ENCODE measurements at places on chromosomes 2 and 18.

DNA sequence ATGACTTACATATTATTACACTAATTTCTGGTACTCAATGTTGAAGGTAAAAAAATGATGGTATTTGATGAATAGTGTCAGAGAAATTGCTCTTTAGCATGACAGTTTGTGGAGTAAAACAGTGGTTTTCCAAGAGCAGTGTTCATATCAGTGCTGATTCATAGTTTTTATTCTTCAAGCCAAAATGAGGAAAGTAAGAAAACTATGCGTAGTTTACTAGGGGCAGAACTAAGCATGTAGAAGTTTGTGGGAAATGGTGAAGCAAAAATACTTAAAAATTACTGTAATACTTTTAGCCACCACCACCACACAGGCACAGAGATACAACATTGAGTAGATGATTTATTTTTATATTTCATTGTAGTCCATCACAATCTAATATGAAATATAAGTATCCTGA lies 137.3 kb downstream of the ZNF804A start:
- no peak for DNase-seq

GRCh38 chr2:223941579-223942277 lies 3.4 kb downstream of the WDFY1 start:
- peak; percentile 58 for DNase-seq

DNA sequence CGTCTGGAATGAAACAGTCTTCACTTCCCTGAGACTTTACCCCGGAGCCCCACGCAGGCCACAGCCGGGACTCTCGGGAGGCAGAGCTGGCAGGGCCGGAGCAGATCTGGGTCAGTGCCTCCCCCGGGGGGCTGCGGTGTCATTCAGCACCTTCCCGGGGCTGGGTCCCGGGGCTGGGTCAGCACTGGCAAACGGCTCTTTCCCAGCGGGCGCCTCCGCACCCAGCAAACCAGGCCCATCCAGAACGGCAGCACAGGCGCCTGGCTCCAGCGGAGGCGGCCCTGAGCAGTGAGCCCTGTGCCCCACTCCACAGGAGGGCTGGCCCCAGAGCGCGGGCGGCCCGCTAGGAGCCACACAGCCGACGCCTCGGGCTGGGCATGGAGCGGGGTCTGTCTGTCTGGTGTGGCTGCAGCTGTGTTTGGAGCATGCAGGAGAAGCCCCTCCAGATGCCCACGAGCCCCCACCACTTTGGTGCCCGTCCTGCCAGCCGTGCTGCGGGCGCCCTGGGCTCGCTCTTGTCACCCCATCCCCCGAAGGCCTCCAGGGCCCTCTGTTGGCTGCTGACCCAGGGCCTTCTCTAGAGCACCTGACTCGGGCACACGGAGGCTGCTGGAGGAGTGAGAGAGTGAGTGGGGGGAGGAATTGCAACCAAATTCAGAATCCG lies 132.1 kb upstream of the CTDP1 start:
- no peak for DNase-seq

DNA sequence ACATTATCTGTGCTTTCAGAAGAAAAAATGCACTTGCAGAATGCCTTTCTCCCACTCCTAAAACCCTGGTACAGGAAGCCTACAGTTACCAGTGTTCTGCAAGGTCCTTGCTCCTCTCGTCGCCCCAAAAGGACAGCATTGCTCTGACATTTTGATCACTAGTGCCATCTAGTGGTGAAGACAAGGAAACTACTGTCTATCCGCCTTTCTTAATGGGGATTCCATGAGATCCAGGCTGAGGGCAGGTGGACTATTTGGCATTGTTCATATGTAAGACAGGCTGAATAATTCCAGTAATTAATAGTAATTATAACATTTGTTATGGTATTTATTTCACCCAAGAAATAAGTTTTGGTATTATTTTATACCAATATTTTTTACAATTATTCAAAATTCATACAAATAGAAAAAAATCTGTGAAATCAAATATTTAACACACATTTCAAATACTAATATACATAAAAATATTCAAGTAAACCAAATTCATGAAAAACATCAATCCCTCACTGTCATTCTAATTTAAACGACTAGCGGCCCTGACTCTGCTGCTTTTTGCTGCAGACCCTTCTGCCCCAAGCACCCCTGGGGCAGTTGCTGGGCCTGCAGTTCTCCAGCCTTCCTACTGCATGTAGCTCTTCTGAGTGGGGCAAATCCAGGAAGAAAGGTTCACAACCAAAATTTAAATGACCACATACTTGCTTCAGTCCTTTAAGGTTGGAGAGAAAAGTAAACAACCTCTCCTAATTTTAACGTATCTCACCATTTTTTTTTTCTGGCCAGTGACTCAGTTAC lies 19.0 kb downstream of the TPGS2 start:
- DNase-seq = peak; percentile 5

- DNase-seq = no peak
Measured at GRCh38 chr2:25228848-25229278, 60.5 kb upstream of the POMC start.

GRCh38 chr18:71012789-71013188 lies 723.9 kb downstream of the SOCS6 start:
- no peak for DNase-seq

DNA sequence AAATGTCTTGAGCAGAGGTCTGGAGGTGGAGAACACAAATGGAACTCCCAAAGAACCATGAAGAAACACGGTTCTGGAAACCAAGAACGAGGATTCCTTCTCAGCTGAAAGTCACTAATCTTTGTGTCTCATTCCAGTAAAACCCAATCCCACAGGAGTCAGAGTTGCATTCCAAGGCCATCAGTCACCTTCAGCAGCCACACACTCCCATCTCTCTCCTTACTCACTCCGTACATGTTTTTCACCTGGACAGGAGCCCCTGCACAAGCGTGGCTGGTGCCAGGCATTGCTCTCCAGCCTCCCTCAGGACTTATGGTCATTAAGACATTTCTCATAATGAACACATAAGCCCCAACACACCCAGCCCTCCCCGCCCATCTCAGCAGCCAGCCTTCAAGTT lies 175.4 kb upstream of the SIX2 start:
- DNase-seq = no peak

- DNase-seq = no peak
Measured at GRCh38 chr2:240162531-240162930, 22.1 kb upstream of the OTOS start.

DNA sequence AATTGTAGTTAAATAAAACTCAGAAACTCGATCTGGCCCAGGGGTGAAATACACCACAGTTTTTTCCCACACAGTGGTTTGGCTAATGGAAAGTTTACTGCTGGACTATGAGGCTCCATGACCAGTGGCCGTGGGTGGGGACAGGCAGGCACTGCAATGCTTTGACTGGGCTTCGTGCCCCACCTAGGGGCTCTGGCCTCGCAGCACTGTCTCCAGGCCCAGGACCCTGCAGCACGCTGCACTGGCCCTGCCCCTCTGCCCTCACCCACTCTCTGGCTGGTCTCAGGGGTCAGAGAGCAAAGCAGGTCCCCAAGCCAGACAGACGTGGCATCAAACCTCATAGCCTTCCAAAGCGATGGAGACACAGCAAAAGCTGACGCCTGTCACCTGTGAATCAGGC lies 13.4 kb upstream of the B3GNT7 start:
- no peak for DNase-seq

GRCh38 chr2:226603606-226604005 lies 196.0 kb downstream of the IRS1 start:
- DNase-seq = no peak

GRCh38 chr18:8749492-8749891 lies 44.1 kb downstream of the MTCL1 start:
- no peak for DNase-seq

DNA sequence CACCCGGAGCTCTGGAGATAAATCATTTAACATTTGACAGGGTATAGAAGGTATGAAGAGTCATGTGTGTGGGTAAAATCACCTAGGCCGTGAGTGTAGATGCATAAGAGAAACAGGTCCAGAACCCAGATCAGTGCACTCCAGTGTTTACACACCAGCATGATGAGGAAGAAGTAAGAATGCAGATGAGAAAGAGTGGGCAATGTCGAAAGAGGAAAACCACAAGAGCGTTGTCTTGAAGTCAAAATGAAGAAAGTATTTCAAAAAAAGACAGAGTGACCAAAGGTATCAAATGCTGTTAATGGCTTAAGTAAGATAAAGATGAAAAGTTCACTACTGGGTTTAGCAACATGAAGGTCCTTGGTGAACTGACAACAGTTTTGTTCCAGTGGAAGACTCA lies 32.0 kb upstream of the PLB1 start:
- DNase-seq = no peak

- no peak for DNase-seq
Measured at GRCh38 chr2:222514901-222515300, 90.6 kb downstream of the SGPP2 start.

GRCh38 chr2:55140316-55141219 lies 90.3 kb upstream of the RTN4 start:
- DNase-seq = no peak

- DNase-seq = no peak
Measured at GRCh38 chr2:203396667-203397066, 68.5 kb downstream of the ABI2 start.

GRCh38 chr2:130150181-130151144 lies 5.6 kb upstream of the CCDC74B start:
- DNase-seq = no peak

DNA sequence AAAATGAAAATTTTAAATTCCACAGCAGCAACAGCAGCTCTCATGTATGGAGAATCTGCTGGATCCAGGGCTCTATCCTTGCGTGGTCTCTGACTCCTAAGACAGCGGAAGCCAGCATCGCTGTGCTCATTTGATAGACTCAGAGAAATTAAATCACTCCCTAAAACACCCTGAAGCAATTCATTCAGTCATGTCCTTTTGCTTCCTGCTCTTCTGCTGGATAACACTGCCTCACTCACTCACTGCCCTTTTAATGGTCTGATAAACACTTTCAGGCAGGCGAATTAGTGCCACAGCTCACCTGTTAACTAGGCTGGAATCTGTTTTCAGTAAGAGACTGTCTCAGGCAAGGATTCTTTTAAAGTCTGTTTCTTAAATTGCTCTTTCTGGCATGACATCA lies 10.0 kb downstream of the WIPF1 start:
- DNase-seq = no peak

GRCh38 chr2:18762667-18763066 lies 173.3 kb upstream of the NT5C1B start:
- DNase-seq = no peak

DNA sequence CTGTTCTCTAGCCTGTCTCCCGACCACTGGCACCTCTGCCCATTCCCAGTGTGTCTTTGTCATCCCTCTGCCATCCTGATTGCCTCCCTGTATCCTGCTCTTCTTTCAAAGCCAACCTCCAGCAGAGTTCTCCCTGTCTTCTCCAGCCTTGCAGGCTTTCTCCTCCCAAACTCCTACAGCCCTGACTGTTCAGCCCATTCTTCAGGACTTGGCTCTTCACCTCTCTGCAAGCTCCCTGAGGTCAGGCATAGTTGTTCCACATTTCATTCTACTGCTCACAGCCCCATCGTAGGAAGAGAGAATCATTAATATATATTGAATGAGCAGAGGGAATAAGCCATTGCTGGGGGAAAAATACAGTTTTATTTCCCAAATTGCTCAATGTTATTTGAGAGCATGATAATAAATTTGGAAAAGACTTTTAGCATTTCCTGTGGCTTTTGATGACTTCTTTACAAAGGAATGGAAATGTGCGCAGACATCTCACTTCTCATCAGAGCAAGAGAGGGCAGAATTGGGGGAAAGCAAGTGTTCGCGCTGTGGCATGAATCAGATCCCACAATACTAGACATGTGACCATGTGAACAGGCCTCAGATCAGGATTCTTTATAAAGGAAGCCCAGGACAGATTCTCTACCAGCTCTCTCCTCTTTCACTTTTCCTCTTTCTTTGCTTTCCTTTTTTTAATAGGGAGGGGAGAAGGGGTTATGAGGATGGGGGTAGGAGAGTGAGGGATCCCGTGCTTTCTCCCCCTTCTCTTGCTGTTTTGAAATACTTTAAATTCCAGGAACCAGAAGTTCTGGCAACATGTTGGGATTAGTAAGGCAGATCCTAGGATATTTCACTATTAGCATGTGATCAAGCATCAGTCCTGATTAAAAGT lies 37.4 kb downstream of the EPAS1 start:
- no peak for DNase-seq

DNA sequence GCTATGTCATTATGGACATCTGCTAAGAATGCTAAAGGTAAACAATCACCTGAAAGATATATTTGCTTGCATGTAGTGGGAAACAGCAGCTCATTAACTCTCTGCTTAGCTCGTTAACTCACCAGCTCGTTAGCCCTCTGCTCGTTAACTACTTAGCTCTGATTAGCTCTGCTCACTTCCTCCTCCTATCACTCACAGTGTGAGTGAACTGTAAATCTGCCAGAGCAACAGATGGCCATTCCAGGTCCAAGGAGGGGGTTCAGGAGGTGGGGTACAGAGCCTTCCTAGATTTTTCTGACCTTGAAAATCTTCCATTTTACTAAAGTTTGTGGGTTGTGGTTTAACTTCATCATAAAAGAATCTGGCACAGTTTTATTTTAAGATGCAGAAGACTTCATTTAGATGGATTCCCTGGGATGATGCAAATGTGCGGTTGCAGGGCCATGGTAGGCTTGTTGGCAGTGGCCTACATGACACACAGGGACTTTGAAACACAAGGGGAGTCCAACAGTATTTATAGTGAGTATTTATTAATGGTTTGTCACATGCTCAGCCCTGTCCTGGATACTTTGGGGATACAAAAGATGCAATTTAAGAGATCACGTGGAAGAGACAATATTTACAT lies 1633.7 kb upstream of the CELF4 start:
- no peak for DNase-seq

Measured in activated T-helper 1 cell treated with anti-CD3 and anti-CD28 coated beads, Interleukin-2, amount 50 U/mL, for 16 hours (primary cell).